ENCODE measurements at places on chromosomes 3 and 15. TPM values are rescaled to one million over a fixed set of nuclear protein-coding genes. Genes with fewer than 3 reads are reported as not detected.

PARP15 gene
- 0.13 TPM for total RNA-seq

SYNPR gene
- not detected for total RNA-seq

PLSCR2 gene
- total RNA-seq, result not detected

PCSK6 gene
- total RNA-seq, result 1.1 TPM

TLR9 gene
- 0.23 TPM for total RNA-seq

TPRG1 gene
- total RNA-seq, result 0.52 TPM

All from smooth muscle cell of the pulmonary artery (primary cell).